ENCODE measurements at places on chromosomes 13 and 19.

- DNase-seq = no peak
Observed at GRCh38 chr13:76707360-76707759, 178.8 kb downstream of the KCTD12 start.

DNA sequence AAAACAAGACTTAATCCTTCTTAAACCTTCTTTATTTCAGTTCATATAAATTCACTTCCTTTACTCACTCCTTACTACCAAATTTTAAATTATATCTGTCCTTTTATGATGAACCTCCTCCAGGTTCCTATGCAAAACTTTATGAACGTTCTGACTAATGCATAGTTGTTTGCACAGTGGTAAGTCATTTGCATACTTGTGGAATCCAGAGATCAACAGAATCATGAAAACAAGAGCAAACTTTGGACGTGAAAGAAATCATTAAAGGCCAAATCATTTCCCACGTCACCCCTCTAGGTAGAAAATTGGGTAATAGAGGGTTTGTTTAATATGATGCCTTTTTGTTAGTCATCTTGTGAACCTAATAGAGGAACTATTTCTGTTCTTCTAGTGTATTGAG is 32.3 kb upstream of the MYCBP2 start:
- no peak for DNase-seq

GRCh38 chr19:14363183-14364097 is 17.8 kb upstream of the ADGRE5 start:
- DNase-seq = no peak

DNA sequence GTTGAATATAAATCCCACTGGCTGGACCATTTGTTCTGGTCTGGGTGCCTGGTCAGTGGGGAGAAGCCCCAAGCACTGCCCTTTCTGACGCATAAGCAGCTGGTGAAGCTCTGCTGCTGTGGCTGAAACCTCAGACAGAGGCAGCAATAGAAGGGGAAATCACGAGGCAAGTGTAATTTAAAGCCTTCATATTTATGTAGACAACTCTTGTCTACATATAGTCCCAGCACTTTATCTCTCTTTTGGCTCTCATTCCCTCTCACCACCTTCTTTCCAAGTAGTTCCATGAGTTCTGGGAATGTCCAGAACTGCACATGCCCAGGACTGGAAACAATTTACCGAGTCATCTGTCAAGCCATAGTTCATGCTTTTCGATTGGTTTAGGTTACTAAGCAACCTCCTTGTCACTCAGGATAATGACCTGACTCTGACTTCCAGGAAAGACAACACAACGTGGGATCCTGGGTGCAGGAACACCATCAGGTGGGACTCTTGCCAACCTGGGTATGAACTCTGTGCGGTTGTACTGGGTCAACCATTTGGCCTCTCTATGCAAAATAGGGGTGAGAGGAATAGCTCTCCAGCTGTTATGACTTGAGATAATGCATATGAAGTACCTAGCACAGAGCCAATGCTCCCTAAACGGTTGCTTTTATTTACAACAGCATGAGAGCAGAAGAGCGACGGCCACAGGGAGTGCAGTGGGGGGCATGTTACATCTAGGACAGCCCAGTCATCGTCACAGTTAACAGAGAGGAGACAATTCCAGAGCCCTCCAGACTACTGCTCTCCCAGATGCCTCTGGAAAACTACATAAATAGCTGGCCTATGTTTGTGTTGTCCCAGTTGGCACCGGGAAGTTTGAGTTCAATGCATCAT is 321.9 kb downstream of the FOXO1 start:
- no peak for DNase-seq

- no peak for DNase-seq
Observed at GRCh38 chr13:74200081-74200480, 65.9 kb upstream of the KLF12 start.

- no peak for DNase-seq
Observed at GRCh38 chr13:30708541-30708940, 26.8 kb upstream of the ALOX5AP start.

DNA sequence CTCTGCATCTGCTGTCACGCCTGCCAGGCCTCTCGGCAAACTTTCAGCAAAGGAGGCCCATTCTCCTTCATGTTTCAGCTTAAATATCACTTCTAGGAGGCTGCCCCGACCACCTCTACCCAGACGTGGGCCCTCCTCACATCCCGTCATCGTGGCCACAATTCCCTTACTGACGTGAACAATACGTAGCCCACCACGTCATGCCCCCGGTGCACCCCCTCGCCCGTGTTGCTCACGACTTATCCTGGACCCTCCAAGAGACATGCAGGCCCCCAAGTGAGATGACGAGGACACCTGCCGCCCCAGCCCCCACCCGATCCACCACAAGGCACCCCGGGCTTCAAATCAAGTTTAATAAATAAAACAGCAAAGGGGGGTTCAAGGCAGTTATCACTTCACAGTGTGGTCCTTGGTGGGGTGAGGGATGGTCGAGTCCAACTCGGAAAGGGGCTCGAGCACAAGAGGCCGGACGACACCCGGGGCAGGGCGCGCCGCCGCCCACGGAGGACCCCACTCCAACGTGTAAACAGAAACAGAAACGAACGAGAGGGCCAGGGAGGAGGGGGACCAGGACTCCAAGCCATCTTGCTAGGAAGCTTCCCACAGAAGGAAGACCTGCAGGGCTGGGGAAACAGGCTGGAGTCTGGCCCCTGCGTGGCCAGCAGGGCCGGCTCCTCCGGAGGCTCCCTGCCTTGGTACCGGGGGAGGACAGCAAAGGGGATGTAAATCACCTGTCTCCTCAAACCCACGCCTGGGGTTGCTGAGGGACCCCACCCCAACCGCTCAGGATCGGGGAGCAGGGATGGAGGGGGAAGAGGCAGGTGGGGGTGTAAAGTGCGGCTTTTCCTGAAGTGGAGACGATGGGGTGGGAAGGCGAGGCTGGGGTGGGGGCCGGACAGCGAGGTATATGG is 14.3 kb upstream of the PLPP2 start:
- no peak for DNase-seq

GRCh38 chr19:43724896-43725295 is 9.0 kb downstream of the IRGC start:
- DNase-seq = no peak

Measured in stimulated activated CD4-positive, alpha-beta T cell treated with anti-CD3 and anti-CD28 coated beads, TNF-alpha, amount 100 ng/mL, for 1 hour (primary cell).